RWPE1 (cell line): ENCODE measurements at places on chromosomes 1 and 21.

- no peak for DNase-seq
These were observed 3.0 kb downstream of the ARTN start for GRCh38 chr1:43936431-43937151.

GRCh38 chr1:43552813-43553212 lies 22.1 kb downstream of the PTPRF start:
- DNase-seq, result no peak

- DNase-seq, result no peak
These were observed 428.5 kb upstream of the RGS18 start for GRCh38 chr1:191729742-191730141.

- DNase-seq, result no peak
These were observed 21.8 kb upstream of the LHX4 start for GRCh38 chr1:180208264-180208663.

- DNase-seq, result no peak
These were observed 402 bp downstream of the PLEKHG5 start for GRCh38 chr1:6491081-6491449.

- no peak for DNase-seq
These were observed 43.1 kb downstream of the PCNX2 start for GRCh38 chr1:233252441-233252840.

- DNase-seq, result peak; percentile 28
These were observed 9.9 kb upstream of the NPHP4 start for GRCh38 chr1:6001992-6002576.

DNA sequence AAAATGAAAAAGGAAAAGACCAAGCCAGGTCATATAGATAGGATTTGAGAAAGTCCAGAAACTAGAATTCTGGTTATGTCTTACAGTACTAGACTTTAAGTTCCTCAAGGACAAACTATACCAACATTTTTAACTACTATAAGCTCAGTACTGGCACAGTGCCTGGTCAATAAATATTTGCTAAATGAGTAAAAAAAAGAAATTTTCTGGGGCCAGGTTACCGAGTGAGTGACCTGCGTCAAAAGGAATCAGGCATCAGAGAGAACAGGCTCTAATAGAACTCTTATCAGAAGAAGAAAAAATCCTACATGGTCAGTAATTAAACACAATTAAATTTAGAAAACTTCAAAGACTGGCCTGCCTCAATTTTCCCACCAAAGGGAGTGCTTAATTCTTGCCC lies 23.8 kb upstream of the YRDC start:
- DNase-seq, result no peak
